ENCODE measurements at places on chromosomes 7 and 10.

GRCh38 chr10:74061104-74061503 lies 63.2 kb downstream of the VCL start:
- DNase-seq: no peak

GRCh38 chr7:43492896-43493295 lies 90.0 kb upstream of the STK17A start:
- no peak for DNase-seq

DNA sequence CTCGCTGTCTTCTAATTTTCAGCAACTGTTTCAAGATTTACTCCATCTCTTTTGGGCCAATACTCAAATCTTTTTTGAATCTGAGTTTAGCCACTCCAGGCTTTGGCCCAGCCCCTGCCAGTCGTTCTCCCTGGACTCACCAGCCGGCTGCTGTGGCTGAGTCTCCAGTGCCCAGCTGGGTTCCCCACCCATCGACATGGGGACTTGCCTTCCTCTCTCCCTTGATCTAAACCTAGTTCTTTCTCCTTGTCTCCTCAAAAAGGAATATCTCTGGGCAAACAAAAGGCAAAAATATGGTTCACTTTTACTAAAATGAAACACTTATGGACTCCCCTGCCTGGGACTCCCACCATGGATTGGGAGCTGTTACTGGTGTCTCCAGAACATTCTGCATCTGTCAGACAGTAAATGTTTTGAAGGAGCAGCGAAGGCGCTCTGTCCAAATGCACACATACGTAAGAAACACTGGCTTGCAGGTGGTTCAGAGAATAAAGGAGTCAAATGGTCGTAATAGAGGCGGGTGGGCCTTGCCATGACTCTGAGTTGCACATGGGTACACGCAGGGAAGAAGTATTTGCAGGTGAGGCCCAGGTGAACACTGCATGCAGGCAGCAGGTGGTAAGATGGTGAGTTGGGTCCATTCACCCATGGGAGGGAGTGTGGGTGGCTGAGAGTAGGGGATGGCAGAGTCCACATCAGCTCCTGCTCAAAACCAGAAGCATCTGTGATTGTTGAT lies 35.5 kb upstream of the HABP2 start:
- DNase-seq: no peak

DNA sequence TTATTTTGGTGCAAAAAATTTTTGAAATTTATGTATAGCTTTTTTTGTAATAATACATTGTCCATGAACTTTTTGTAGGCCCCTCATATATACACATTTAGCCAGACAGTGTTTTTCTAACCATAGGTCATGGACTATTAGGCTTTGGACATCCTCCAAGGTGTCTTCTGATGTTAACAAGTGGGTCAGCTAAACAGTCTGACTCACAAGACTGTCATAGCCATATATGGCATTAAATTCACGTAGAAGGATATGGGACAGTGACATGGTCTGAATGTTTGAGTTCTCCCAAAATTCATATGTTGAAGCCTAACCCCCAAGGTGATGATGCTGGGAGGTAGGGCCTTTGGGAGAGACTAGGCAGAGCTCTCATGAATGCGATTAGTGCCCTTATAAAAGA lies 14.0 kb upstream of the NUB1 start:
- no peak for DNase-seq

GRCh38 chr7:25665903-25666670 lies 437.8 kb upstream of the NPVF start:
- DNase-seq: no peak

DNA sequence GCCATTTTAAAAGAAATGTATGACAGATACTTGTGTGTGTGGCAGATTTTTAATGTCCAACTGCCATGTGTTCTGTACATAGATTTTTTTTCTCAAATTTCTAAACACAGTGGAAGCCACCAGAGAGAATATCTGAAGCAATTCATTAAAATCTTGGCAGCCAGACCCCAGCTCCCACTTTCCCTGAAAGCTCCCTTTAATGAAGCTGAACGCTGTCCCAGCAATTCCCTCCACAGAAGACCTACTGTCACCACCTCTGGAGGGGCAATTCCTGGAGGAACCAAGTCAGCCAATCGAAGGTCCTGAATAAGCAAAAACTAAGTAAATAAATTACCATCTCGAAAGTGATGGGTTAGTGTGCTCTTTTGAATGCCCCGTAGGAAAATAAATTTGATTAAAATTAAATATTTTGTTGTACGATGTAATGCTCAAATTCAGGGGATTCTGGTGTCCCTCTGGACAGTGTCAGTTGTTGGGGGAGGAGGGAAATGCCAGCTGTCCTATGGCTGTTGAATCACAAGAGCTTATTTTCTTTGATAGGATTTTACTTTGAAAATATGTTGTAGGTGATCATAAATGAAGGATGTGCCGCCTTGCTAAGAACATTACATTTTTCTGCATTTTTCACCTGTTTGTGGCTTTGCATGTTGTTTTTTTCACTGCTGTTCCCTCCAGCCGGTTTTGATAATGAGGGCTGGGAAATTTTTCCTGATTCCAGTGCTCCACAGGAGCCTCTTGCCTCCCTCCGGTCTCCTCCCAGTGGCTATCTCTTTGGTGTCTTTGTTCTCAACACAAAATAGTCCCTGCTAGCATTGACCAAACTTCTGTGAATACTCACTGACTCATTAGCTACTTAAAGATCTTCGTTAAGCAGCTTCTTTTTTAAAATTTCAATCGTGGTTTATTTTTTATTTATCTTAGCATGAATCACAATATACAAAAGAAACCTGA lies 9.2 kb upstream of the GSAP start:
- no peak for DNase-seq

- no peak for DNase-seq
Observed at GRCh38 chr7:132652507-132652906, 76.2 kb upstream of the PLXNA4 start.

DNA sequence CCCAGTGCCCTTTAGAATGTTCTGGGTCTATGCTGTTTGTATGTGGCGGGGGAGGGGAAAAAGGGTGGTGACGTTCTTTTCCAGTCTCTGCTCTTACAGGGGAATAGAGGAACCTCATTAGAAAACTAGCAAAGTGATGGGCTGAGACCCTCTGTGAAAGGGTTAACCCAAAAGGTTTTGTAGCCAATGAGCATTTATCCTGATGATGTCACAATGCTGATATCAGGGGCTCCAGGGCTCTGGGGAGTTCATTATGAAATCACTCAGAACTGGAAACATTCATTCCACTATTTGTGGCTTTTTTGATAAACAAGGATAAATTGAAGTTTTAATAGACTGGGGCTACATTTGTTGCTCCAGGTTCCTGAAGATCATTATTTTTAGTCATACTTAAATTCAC lies 71.7 kb downstream of the ARID5B start:
- DNase-seq: no peak

- no peak for DNase-seq
Observed at GRCh38 chr7:15305002-15305600, 256.7 kb downstream of the AGMO start.

DNA sequence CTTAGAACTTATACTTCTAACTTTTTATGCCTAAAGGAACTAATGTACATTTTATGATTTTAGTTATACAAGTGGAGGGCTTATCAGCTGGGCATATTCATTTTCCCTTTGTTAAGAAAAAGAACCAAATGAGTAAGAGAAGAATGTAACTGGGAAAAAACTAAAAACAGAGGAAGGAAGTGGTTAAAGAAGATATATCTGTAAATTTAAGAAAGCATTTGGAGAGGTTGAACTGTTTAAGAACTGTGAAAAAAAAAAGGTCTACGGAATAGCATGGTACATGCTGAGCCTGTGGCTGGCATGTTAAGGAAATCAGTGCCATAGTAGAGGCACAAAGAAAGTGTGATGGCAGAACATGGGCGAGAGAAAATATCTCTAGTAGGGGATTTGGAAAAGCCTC lies 6.2 kb downstream of the MDFIC start:
- DNase-seq: no peak

GRCh38 chr10:116878123-116878522 lies 28.8 kb downstream of the ENO4 start:
- no peak for DNase-seq

DNA sequence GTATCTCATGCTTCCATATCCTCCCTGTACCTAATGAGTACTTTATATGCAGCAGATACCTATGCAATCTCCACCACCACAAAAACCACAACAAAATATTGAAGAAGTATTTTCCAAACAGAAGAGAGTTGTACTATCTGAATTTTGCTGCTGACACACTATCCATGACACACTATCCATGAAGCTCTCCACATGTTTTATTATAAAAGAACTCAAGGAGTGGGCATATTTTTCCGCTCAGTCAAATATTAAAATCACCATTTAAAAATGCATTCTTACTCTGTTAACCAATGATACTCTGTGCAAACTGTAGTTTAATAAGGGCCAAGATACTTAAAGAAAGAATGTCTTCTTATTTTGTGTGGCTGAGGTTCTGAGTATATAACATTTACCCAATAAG lies 2.8 kb downstream of the BET1 start:
- DNase-seq: no peak

DNA sequence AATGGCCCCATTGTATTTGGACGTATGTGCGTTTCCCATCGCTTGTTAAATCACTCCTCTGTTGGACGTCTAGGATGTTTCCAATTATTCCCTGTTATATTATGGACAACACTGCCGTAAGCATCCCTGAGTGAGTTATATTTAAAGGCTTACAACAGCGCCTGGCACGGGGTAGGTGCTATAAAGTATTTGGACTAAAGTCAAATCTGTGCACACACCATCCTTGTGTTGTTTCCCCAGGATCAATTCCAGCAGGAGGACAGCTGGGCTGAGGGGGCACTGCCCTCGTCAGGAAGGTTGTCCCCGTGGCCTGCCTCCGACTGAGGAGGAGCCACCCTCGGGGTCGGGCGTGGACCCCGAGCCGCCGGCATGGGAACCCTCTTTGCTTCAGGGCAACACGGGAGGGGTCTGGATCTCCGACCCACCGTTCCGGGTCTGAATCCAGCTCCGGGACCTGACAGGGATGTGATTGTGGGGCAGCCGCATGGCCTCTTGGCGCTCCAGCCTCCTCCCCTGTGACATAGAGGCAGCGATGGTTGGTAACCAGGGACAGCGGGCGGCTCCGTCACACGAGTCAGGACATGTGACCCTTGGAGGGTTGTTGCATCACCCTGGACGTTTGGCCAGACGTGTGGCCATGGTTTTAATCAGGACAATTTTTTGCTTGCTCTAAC lies 1.5 kb upstream of the JAKMIP3 start:
- DNase-seq: no peak

DNA sequence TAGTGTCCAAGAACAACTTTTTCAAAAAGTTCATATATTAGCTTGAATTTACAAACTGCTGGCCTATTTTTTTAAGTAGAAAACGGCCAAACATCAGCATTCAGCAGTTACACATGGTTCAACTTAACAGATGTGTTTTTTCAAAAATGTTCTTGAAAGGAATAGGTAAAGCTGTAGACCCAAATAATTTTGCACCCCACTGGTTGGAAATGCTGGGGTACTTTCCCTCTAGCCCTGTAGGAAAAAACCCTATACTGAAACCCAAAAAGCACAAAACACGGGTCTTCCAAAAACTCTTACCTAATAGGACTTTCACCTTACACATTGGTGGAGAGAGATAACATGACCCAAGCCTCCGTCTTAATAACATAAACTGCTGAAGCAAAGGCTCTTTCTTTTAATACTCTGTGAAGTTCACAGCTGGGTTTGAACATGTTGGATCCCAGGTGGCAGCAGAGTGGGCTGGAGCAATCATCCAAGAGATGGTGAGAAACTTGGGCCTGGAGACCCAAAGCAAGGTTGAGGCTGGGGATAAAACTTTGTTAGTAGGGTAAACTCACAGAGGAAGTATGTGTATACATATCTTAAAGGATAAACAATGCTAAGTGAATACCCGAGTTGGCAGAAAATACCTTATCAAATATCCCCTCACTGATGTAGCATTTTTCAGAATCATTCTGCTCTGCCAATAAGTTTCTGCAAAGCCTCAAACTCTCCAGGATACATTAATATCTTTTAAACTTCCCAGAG lies 629 bp upstream of the DNAJC9 start:
- no peak for DNase-seq
